Skin of body (tissue), 3 donors: ENCODE measurements at places on chromosomes 1 and 21. TPM values are rescaled to one million over a fixed set of nuclear protein-coding genes. Genes with fewer than 3 reads are reported as not detected.

DNA sequence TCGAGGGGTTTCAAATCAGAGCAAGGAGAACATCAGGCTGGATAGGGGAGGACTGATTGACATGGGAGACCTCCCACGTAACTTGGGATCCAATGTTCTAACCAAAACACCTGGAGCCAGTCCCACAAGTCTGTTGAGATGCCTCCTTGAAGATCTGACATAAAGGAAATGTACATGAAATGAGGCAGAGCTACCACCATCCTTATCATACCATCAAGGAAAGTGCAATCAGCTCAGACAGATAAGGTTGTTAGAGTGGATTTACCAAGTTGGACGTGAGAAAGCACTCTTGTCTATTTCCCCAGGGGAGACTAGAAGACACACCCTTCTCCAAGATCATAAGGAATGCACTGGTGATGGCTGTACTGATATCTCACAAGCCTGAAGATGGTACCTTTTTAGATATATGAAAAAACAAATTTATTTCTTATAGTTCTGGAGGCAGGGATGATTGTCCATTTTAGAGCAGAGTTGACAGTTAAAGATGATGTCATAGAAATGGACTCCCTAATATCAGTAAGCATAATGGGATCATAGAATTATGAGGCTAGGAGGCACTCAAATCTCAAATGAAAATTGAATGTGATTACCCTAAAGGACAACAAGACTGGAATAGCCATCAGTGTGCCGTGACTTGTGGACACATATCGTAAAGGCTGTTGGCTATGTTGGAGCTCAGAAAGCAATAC, 129.1 kb upstream of the RAB4A start:
- DNase-seq, result no peak

DNA sequence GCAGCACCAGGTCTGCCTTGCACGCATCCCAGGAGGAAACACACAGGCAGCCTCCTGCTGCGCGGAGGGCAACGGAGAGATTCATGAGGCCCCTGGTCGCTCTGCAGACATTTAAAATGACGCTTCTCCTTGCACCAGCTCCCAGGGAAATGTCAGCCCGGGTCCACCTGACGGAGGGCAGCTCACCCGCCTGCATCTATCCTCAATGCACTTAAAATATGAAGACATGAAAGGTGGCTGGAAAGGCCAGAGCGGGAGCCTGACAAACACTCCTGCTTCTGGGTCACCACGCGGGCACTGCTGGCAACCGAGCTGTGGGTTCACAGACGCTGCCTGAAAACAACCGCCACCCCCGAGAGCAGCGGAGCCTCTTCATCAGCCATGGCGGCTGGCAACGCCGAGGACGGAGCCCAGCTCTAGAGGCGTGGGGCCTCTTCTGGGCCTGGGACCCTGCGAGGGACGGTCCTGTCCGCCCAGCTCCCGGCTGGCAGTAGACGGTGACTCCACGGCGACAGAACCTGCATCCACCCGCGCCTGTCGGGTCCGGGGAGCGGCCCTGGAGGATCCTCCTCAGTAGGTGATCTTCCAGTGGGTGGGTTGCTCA, 22.7 kb downstream of the POFUT2 start:
- no peak for DNase-seq

DNALI1 gene
- total RNA-seq, result 1.1 TPM

DNA sequence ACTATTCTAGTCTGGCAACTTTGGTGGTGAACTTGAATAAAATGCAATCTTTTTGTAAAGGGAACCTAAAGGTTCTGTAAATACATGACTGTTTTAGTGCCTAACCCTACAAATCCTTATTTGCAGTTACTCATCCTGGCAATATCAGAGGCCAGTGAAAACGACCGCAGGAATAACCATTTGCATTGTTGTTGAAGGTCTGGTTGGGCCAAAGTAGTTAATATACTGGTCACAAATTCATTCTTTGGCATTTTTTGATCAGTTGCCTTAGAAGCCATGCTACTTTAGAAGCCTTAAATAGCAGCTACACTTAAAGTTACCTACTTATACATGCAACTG, 93.7 kb downstream of the AHCTF1 start:
- no peak for DNase-seq

POGK gene
- 18.4 TPM for total RNA-seq

DNA sequence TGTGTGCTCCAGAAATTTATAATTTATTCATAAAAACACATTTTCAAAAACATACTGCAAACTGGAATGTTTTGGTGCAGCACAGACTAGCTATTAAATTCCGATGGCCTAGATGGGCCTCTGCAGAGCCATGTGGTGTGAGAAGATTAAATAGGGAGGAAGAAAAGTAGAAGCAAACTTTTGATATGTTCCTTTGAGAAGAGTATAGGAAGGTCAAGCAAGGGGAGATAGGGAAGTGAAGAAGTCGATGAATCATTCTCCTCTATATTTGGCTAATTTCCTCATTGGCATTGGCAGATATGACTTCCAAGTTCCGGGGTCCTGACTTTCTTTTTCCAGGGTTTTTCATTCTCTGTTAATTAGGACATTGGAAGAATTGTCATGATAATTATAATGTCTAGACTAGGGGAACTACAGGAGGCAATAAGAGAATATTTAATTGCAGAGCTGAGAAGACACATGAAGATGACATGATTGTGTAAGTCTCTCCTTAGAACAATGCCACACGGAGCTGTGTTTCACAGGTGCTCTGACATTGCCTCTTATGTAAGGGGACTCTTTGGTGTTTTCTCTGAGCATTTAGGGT, 19.3 kb upstream of the ZNF326 start:
- no peak for DNase-seq

LEMD1 gene
- total RNA-seq, result not detected

CFHR2 gene
- total RNA-seq, result not detected

DNA sequence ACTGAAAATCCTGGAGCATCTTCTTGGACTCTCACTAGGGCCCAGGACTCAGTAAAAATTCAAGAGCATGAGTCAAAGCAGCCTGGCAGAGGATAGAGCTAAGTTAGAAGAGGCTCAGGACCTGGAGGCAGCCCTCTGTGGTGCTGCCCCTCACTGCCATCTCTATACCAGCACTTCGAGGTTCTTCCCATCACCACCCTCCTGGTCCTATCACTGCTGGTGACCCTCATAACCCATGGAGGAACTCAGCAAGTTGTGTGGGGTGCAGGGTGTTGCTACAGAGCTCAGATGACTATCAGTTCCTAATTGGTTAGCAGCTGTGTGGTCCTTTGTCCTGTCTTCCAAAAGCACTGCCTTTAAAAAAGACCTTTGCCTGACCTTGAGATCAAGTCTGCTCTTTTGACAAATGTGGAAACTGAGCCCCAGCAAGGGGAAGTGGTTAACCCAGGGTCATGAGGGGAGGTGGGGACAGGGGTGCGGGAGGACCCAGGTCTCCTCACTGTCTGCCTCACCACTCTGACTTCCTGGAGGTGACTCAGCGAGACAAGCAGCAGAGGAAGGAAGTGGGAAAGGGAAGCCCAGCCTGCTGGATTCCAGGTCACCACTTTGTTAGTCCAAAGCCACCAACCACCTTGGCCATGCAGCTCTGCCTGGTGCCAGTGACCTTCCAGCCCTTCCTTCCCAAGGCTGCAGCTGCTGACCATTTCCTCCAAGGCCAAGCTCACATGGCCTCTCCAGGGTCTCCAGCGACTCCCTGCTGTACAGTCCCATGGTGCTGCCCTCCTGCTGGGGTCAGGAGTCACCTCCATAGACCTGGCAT, 199.4 kb upstream of the EDN2 start:
- DNase-seq, result peak; percentile 6

SYPL2 gene
- 5.7 TPM for total RNA-seq

LINGO4 gene
- total RNA-seq, result 0.10 TPM

DNA sequence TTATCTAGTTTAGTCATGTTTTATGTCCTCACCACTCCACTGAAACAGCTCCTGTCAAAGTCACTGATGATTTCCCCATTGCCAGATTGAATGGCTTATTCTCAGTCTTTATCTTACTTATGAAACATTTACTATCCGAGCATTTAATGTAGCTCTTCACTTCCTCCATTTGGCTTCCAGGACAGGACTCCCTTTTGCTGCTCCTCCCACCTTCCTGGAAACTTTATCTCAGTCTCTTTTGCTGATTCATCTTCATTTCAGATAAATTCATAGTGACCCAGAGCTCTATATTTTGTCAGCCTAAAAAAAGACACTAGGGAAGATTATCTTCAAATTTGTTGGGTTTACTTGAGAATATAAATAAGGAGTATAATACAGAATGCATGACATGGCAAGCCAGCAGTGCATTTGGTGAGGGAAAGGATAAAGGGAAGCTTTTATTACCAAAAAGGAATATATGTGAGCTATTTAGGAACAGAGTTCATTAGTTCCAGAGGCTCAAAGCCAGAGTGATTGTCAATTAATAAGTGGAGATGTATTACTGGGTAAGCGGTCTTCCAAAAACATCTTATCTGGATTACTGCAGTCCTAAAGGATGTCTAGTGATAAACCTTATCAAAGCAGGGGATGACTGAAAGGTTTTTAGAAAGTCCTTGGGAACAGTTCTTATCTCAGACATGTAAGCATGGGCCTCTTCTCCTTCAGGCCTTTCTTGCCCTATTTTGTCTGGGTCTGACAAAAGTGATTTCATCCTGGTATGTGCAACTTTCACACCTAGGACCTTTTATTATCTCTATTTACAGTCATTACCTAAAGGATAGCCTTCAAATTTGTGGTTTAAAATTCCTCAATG, 25.6 kb downstream of the IL23R start:
- DNase-seq, result no peak

NPHS2 gene
- not detected for total RNA-seq

COL11A1 gene
- 24.6 TPM for total RNA-seq

DNA sequence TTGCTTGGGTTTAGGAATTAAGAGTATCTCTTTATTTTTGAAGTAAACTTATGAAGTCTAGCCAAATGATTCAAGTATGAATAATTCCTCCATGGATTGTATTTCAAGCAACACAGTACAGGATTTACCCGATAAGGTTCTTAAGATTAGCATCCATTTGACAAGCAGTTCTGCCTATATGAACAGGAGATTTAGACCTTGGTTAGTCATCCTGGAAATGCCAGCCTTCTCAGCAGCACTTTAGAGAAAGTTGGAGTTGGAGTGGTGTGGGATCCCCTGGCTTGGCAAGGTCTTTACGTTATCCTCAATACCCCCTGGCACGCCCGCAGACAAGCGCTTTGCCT, 1.6 kb downstream of the BCAR3 start:
- no peak for DNase-seq

DNA sequence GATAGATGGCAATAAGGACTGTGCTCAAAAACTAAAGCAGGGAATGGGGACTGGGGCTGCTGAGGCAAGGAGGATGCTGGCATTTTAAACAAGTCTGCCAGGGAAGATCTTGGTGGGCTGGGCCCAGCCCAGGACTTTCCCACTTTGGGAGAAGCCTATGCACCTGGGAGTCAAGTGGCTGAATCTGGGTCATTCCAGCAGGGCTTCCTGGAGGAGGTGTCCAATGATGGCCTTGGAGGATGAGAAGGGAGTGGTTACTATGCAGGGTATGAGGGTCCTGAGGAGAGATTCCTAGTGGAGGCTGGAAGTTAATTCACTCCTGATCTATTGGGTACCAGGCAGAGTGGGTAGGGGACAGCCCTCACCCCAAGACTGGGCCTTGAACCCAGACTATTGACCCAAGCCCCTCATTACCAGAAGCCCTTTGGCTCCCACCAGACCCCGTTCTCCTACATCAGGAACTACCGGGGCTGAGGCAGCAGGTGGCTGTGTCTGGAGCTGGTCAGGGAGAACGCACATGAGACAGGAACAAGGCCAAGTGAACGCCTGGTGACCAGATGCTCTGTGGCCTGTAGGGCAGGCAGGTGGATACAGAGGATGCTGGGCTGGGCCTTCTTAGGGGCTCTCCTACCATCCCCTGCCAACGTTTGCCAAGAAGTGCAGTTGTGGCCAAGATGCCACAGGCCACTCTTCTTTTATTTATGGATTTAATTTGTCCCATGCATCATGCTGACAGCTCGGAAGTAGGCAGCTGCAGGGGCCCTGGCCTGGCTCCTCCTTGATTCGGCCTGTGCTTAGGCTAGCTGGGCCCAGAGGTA, 18.3 kb upstream of the LRP8 start:
- DNase-seq, result no peak

- DNase-seq, result no peak
These were observed 36.5 kb upstream of the KCNJ15 start for GRCh38 chr21:38220270-38220737.

KIRREL1 gene
- total RNA-seq, result 36.0 TPM

DNA sequence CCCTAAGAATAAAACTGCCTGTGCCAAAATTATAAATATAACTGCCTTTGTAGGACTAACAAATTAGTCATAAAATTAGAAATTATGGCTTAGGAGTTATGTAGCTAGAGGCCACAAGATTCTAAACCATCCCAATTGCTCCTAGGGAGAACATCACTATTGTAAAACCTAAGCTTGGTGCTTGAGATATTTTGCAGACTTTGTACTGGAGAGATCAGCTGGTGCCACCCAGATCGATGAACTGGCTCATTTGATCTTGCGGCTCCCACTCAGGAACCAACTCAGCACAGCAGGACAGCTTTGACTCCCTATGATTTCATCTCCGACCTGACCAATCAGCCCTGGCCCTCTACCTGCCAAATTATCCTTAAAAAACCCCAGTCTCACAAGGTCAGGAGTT, 30.6 kb downstream of the HHAT start:
- DNase-seq, result no peak

LCE2C gene
- 3.4 TPM for total RNA-seq

DNA sequence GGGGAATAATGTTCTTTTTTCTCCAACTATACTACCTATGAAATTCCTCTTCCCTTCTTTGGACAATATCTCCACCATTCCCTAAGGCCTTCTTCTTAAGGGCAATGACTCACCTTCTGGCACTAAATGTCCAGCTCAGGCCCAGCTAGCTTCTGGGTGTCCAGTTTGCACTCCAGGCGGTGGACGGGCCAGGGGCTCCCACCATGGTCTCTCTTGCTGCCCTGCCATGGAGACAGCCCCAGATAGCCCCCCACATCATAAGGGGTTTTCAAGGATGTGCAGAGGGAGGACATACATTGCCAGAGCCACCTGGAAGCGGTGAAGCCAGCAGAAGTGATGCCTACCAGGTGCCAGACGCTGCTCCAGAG, 43.8 kb downstream of the C1orf198 start:
- no peak for DNase-seq

APCS gene
- total RNA-seq, result not detected

DNA sequence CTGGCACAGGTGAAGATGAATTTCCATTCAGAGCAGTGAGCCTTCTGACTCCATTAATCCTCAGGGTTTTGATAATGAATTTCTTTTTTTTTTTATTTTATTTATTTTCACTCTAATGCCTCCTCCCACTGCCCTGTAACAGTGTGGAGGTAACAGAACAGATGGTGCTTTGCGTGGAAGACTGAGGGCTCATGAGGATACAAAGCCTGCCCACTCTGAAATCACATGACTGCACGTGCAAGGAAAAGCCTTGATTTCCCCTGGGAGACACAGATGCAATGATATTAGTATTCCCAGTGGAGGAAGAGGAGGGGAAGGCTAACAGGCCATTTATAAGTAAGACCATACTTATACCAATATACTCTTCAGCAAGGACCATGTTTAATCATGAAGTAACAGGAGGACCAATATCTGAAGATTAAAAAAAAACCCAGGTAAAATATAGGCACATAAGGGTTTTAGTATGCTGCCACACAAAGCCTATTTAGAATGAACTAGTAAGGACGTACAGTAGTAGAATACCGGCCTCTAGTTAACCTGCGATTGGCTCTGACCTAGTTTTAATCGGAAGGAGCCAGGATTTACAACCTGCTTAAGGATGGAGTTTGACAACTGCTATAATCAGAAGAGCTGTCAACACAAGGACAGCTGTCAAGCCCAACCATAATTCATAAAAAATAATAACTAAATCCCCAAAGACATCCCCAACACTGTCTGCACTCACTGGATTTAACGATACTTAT, 69.6 kb downstream of the LHX4 start:
- no peak for DNase-seq

XKR8 gene
- 1.9 TPM for total RNA-seq
